Eye (tissue), 1 donor: ENCODE measurements at places on chromosomes 16 and 17.

DNA sequence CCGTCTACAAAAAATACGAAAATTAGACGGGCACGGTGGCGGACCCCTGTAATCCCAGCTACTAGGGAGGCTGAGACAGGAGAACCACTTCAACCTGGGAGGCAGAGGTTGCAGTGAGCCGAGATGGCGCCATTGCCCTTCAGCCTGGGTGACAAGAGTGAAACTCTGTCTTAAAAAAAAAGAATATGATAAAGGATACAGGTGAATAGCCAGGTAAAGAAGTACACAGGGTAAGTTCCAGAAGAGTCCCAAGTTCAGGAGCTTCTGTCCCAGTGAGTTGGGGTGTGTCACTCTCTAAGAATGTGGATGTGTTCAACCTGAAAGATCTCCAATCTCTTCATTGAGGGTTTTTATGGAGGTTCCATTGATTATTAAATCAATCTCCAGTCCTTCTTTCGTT, 6.8 kb downstream of the TMC5 start:
- no peak for DNase-seq

DNA sequence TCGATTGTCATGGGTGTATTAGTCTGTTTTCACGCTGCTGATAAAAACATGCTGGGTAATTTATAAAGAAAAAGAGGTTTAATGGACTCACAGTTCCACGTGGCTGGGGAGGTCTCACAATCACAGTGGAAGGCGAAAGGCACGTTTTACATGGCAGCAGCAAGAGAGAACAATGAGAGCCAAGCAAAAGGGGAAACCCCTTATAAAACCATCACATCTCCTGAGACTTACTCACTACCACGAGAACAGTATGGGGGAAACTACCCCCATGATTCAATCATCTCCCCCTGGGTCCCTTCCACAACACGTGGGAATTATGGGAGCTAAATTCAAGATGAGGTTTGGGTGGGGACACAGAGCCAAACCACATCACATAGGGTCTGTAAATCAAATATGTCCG, 167.4 kb upstream of the XYLT1 start:
- no peak for DNase-seq

- peak; percentile 61 for DNase-seq
Observed at GRCh38 chr17:40315678-40316570, 6.9 kb downstream of the RARA start.

GRCh38 chr17:66706851-66707450, 128.0 kb upstream of the CACNG5 start:
- no peak for DNase-seq

DNA sequence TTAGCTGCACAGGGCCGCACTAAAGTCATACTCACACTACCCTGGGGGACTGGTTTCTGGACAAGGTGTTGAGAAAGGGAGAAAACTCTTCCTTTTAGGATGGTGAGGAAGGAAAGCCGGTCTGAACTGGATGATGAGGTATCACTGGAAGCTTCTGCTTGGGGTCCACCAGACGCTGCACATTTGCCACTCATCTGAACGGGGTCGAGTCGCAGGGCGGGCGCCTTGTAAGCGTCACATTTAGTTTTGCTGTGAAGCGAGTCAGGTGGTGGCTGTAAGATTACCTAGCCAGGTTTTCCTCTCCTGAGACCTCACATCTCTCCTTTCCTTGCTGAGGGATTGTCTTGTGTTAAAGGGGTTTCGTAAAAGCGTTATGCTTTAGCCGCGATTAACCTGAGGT, 2.3 kb downstream of the JPT2 start:
- DNase-seq = no peak

DNA sequence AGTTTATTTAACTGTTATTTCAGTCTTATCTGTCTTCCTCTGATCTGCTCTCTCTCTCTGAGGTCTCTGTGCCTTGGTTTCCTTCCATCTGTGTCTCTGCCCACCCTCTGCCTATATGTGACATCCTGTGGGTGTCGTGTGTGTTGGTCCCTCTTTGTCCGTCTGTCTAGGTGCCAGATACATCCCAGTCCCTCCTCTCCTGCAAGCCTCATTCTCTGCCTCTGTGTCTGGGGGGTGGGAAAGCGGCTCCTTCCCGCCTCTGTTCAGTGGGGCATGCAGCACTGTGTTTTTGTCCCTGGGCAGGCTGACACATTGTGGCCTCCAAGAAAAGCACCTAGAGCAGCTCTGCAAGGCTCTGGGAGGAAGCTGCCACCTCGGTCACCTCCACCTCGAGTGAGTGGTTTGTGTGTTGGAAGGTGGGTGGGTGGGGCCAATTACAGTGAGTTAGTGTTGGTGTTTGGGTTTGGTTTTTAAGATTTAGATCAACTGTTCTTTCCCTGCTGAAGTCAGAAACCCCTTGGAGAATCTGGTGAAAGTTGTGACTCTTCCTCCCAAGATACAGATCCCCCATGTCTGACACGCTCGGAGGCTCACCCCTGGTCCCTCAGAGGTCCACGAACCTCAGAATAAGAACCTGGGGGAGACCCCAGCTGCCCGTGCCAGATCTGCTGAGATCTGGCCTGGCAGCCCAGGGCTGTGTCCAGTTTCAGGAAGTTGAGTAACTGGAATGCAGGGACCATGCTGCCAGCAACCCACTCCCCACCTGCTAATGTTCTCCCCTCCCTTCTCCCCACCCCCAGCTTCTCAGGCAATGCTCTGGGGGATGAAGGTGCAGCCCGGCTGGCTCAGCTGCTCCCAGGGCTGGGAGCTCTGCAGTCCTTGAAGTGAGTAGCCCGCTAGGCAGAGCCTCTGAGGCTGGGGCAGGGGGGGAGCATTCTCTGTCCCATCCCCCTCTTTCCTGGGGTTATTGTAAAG, 50.9 kb upstream of the CPNE2 start:
- DNase-seq = no peak

GRCh38 chr17:82237746-82238471, 9.1 kb downstream of the SLC16A3 start:
- DNase-seq = no peak

DNA sequence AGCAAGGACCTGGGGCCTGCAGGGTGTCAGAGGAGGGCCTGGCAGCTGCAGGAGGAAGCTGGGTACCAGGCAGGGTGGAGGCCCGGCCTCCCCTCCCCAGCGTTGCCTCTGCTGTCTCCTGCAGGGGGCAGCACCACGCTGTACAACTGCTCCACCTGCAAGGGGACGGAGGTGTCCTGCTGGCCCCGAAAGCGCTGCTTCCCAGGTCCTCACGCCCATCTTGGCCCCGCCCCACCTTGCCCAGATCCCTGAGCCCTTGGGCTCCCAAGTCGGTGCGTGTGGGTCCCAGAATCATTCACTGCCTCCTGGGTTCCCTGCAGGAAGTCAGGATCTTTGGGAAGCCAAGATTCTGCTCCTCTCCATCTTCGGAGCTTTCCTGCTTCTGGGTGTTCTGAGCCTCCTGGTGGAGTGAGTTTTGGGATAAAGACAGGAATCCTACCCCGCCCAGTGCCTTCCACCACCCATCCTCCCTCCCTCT, 1.2 kb downstream of the TMEM95 start:
- DNase-seq = peak; percentile 86

GRCh38 chr16:7405166-7405565, 72.5 kb downstream of the RBFOX1 start:
- DNase-seq = peak; percentile 89

DNA sequence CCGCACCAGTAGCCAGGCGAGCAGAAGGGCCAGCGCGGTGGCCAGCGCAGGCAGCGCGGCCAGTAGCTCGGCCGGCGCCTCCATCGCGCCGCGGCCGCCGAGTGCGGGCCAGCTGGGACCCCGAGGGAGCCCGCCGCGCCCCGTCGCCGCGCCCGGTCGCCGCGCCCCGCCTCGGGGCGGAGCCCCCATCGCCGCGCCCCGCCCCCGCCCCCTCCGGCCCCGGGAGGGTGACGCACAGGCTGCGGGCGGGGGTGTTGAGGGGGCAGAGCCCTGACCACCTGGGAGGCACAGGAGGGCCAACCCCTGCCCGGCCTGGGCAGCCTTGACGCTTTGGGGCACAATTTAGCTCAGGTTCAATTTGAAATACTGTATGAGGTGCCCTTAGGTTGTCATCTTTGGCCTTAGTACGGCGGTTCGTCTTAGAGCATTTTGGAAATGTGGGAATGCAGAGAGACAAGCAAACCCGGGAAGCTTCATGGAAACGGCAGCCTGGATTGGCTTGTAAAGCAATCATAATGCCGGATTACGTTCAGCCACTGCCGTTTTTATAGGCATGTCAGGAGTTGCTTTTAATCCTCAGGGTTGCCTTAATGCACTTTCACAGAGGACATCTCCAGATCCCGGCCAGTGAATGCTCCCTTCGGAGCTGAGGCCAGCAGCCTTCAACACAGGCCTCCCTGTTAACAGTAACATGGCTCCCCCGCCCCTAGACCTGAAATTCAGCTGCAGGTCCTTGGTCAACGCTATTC, at the start of gene MXRA7:
Gene MXRA7 (minus strand): TSS at position 103 of the 749 bp plus-strand sequence. CDS start 19 bp downstream, at position 84.
- DNase-seq = peak; percentile 87
